Fibroblast of the aortic adventitia (primary cell): ENCODE measurements at places on chromosomes 11 and 22.

- peak; percentile 35 for DNase-seq
Observed at GRCh38 chr11:67295846-67296245, 6.7 kb downstream of the ANKRD13D start.

GRCh38 chr11:64633555-64634159 is 42.6 kb downstream of the SLC22A12 start:
- DNase-seq: no peak

DNA sequence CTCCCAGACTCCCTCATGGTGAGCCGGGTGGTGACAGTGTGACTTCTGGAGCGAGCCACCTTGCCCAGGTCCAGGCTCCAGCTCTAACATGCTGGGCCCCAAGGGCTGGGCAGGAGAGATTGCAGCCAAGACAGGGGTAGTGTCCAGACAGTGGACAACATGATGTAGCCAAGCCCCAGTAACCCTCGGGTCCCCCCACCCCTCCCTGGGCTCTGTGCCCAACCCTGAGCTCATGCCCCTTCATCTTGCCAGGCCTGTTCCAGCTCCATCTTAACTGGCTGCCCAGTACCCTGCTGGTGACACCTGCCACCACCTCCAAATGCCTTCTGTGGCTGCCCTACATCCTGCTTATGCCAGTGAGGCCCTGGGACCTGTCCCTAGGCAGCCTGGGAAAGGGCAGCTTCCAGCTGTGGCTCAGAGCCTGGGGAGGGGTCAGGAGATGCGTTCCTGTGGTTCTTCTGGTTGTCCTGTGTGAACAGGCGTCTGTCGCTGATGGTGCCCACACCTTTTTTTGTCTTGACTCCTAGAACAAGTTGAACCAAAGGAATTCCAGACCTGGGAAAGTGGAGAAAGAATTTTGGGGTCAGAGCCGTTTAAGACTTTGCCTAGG is 12.5 kb upstream of the SYT12 start:
- DNase-seq: no peak

- DNase-seq: no peak
Observed at GRCh38 chr11:106904826-106905225, 113.5 kb downstream of the GUCY1A2 start.

GRCh38 chr11:69297787-69298266 is 3.9 kb downstream of the MYEOV start:
- DNase-seq: no peak

- DNase-seq: no peak
Observed at GRCh38 chr11:67317888-67318555, 14.7 kb downstream of the SSH3 start.

- no peak for DNase-seq
Observed at GRCh38 chr22:44182588-44183286, 2.0 kb downstream of the PARVG start.

DNA sequence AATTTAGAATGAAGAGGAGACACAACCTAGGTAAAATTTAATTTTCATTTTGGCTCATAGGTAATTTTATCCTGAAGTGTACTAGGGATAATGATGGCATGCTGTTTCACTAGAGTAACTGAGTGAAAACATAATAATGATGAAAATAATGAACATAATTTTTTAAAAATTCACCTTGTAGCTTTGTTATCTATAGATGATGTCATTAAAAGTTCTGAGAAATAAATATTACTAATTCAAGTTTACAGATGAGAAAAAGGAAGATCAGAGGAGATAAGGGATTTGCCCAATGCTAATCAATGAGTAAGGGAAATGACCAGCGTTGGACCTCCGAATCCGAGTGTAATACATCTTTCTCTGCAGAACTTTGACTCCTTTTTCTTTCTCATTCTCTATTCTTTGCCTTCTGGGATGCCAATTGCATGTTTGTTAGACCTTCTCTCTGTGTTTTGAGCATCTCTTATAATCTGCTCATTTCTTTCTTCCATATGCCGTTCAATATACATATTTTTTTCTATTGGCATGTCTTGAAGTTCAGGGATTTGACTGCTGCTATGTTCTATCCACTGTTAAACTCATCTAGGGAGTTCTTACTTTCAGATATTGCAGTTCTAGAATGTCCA is 186.5 kb downstream of the SNX19 start:
- DNase-seq: no peak

- DNase-seq: peak; percentile 34
Observed at GRCh38 chr11:104151404-104152204, 12.3 kb downstream of the PDGFD start.

- peak; percentile 4 for DNase-seq
Observed at GRCh38 chr11:113778111-113778910, 1.3 kb upstream of the CLDN25 start.

GRCh38 chr11:86291466-86292262 is 10.4 kb upstream of the HIKESHI start:
- peak; percentile 61 for DNase-seq

DNA sequence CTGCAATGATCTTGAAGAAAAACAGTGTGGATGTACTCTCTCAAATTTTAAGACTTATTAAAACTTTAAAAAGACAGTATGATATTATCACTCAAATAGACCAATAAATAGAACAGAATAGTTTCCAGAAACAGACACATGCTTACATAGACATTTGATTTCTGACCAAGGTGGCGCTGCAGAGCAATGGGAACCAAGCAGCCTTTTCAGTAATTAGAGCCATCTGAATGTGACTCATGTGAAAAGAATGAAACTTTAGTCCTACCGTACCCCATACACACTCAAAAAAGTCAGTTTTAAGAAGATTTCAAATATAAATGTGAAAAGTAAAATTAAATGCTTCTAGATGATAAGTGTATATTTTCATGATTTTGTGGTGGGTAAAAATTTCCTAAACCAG is 74.2 kb upstream of the MS4A8 start:
- DNase-seq: peak; percentile 19

DNA sequence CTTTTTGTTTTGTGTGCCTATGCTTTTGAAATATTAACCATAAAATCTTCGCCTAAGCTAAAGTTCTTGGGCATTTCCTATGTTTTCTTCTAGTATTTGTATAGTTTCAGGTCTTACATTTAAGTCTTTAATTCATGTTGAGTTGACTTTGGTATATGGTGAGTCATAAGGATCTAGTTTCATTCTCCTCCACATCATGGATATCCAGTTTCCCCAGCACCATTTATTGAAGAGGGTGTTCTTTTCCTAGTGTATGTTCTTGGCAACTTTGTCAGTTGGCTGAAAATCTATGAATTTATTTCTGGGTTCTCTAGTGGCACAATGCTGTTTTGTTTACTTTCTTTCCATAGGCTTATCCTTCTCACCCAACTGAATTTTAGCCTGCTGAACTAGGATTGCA is 49.0 kb downstream of the CTSC start:
- DNase-seq: no peak

DNA sequence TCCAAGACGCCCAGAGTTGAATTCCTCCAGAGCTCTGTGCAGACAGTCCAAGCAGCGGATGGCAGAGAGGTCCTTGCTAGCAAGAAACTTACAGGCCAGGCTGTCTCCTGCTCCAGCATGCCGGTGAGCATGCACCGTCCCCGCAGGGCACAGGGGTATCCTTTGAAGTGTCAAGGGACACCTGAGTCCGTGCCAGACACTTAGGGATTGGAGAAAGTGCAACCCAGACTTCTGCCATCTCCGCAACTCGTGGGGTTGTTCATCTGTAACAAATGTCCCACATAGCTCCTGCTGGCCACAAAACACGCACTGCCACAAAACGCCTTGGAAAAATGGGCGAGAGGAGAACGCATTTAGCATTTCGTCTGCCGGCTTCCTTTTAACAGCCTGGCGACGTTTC is 13.3 kb downstream of the TSPO start:
- DNase-seq: no peak

DNA sequence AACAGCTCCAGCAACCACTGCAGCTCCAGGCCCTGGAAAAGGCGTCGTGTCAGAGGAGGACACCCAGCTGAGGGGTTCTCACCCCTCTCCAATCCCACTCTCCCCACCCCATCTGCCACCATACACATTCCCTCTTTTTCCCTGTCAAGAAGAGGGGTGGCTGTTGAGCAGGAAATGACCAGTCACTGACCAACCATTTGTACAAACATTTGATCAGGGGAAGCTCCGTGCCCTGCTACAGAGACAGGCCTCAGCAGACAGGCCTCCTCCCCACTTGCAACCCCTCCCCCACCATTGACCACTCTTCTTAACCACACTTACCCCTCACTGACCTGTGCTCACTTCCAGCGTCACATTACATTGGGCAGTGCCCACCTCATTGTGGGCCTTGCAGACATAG is 2.3 kb upstream of the VSIG2 start:
- DNase-seq: no peak

GRCh38 chr11:118436639-118437207 is 431 bp downstream of the KMT2A start:
- no peak for DNase-seq

DNA sequence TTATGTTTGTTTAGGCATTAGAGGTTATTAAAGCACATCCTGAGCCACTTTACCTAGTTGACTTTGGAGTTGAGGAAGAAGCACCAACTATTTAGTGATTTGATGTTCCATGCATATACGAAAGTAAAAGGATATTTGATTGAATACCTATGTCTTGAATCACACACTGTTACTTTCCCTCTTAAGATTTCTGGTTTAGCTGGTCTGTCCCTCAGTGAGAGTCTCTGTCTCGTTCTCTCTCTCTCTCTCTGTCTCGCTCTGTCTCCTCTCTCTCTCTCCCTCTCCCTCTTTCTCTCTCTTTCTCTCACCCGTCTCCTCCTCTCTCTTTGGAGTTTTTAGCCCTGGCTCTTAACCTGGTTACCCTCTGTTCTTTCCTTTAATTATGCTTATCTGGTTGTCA is 11.0 kb downstream of the CTNND1 start:
- DNase-seq: no peak
